ENCODE measurements at places on chromosomes 1 and 21.

GRCh38 chr1:112695276-112695675 lies 11.7 kb downstream of the RHOC start:
- DNase-seq = no peak

DNA sequence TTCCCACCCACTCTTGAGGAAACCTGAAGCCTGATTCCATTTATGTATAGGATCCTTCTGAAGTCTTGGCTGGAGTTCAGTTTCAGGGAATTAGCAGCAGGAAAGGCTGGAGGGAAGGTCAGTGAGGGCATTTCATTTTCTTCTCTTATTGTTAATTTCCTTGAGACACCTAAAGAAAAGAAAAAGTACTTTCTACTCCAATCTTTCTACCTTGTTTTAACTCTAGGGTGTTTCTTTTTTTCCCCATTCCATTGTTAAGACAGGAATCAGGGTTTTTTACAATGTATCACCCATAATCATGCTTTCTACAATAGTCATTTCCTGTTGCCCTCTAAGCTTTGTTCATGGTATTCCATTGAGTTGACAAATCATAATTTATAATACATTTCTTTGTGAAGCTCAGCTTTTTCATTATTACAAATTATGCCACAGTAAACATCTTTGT lies 27.4 kb downstream of the SNRPE start:
- no peak for DNase-seq

- DNase-seq = no peak
Observed at GRCh38 chr1:6086762-6087376, 41.2 kb downstream of the KCNAB2 start.

- no peak for DNase-seq
Observed at GRCh38 chr1:31583995-31584868, 7.9 kb downstream of the TINAGL1 start.

GRCh38 chr21:44752671-44753235 lies 41.4 kb upstream of the TSPEAR start:
- no peak for DNase-seq

GRCh38 chr1:150582371-150582770 lies 3.0 kb upstream of the MCL1 start:
- DNase-seq = no peak

DNA sequence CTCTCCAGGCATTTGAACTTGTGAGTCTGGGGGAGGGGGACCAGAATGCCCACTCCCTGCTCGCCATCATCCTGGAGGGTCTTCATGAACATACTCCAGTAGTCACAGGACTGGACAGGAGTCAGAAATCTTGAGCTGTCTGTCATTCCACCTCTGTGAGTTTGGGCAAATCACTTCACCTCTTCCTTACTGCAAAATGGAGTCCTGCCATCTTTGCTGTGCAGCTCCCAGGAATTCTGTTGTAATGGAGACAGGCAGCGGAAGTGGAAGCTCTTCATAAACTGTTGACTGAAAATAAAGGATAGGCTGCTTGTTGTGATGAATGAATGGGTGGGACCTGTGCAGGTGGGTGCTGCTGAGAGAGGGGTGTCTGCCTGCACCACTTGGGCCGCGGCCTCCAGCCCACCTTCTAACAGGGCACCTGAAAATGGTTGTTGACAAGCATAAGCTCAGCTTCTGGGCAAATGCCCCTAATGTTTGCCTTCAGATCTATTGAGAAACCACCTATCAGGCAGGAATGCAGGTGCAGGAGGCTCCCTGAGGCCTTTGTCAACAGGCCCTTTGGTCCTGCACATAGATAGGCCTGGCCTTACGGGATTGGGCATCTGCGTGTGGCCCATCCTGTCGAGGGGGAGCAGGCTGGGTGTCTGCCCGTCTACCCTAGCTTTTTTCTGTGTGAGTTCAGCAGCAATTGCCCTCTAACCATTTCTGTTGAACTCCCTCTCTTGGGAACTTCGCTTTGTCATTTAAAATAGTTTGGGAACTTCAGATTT lies 321.0 kb downstream of the RPS6KC1 start:
- DNase-seq = no peak

DNA sequence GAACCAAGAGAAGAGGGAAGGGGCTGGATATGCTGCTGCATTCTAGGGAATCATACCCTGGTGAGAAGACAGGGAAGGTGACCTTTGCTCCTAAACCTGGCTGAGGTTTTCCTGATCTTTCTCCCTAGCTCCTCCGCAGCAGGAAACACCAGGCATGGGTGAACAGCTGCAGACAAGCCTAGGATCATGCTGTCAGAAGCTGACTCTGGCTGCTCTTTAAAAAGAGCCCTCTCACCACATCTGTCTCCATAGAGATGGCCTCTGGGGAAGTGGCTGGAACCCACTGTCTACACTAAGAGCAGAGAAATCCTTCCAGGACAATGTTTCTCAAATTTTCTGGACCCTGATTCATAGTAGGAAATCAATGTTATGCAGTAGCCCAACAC lies 57.6 kb downstream of the CD34 start:
- DNase-seq = no peak

GRCh38 chr1:49102752-49103151 lies 326.1 kb upstream of the BEND5 start:
- no peak for DNase-seq

- DNase-seq = no peak
Observed at GRCh38 chr1:181476581-181476980, 6.7 kb upstream of the CACNA1E start.

GRCh38 chr21:42781150-42781970 lies 98.0 kb downstream of the WDR4 start:
- no peak for DNase-seq

- no peak for DNase-seq
Observed at GRCh38 chr1:23394181-23394580, 24.5 kb upstream of the ZNF436 start.

DNA sequence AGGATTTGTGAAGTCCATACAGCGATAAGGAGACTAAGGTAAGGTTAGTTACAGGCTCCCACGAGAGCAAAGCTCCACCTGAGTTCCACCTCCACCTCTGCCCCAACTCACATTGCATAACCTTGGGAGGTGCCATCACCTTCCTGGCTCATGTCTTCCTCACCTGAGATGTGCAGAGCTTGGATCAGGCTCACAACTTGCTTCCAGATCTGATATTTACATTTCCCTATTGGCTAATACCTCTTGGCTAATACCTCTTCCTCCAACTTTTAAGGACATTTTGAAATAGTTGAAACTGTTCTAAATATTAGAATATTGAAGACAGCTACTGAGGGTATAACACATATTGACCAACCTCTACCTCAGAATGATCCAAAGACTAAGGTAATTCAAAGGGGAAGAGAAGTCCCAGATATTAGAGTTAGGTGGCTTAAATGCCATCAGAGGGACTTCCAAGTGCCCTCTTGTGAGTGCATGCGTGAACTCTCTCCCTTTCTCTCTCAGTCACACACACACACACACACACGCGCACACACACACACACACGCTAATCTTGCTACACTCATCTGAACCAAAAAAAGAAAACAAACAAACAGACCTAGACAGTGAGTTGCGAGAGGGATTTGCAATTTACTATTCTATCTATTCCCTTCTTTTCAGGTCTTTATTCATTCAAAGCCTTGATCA lies 134.3 kb downstream of the PLPP3 start:
- no peak for DNase-seq

DNA sequence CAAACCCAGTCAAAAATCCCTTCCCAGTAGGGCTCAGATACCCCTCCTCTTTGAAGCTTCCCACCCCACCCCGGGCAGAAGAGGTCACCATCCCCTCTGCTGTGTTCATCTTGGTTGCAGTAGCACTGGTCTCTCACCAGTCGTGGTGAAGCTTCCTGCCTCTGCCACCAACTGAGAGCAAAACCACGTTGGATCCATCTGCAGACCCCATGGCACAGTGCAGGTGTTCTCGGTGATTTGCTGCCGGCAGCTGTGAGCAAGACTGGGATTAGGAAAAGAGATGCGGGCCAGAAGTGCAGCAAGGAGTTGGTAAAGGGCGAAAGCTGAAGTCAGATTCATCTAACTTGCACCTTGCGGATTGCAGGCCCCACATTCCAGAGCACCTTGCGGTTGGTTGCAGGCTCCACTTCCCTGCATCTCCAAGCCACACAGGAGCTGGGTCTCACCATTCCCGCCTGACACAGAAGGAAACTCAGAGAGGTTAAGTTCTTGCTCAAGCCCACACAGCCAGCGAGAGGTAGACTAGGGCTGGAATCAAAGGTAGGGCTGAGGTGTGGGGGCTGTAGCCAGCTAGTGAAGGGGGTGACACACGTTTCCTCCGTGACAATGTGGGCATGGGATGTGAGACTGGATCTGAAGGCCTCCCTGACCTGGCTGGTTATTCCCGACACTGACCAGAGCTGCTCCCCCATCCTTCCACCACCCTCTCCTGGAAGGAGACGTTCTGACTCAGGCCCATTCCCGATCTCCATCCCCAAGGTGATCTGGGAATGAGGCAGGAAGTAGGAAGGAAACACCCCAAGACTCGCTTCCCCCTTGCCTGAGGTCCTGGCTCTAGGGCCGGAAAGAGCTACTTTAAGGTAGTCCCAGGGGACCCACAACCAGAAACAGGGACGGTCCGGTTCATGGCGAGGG lies 3.3 kb upstream of the FAM110D start:
- no peak for DNase-seq

DNA sequence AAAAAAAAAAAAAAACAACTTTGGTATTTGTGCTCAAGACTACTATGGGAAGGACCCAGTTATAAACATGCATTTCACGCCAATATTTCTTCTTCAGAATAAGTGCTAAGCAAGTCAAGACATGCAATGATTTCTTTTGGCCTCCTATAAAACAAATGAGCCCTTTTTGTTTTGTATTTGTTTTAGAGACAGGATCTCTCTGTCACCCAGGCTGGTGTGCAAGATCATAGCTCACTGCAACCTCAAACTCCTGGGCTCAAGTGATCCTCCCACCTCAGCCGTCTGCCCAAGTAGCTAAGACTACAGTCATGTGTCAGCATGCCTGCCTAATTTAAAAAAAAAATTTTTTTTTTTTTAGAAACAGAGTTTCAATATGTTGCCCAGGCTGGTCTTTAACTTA lies 348.7 kb downstream of the PCP4 start:
- no peak for DNase-seq

GRCh38 chr1:2966449-2967328 lies 54.6 kb upstream of the ACTRT2 start:
- no peak for DNase-seq

DNA sequence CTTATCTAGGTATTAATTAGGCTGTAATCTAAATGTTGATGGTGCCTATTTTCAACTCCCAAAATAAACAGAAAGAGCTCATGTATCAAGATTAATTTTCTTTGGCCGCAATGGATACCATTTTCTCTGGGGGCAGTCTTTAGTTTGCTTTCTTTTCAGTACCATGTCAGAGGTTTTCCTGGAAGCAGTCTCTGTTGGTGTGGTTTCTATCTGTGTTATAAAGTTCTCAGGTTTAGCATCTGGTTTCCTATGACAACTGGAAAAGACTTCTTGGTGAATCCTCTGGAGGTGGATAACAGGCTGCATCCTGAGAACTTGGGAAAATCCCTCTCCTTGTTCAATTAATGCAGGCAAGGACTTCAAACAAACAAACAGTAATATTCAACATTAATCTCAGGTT lies 38.7 kb upstream of the BATF3 start:
- no peak for DNase-seq

- DNase-seq = no peak
Observed at GRCh38 chr1:175206687-175207086, 14.1 kb upstream of the KIAA0040 start.

DNA sequence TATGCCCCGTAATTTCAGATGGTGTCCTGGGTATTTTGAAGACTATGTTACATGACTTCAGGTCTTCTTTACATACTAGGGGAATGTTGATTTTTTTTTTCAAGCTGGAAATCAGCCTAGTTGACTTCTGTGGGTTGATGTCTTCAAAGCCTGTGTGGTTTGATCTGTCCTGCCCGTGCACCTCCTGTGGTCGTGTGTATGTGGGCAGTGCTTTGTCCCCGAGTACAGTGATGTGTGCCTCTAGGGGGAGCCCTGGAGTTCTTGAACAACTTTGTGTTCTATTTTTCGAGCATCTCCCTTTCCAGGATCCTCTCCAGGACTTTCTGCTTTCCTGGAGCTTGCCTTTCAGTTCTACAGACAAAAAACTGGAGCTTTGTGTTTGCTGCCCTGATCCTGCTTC lies 28.9 kb downstream of the OBSCN start:
- no peak for DNase-seq

- no peak for DNase-seq
Observed at GRCh38 chr1:112674440-112674985, at the start of gene MOV10. TSS of gene MOV10 (plus strand) at chr1:112674659. CDS start at chr1:112674913, 254 bp downstream.

DNA sequence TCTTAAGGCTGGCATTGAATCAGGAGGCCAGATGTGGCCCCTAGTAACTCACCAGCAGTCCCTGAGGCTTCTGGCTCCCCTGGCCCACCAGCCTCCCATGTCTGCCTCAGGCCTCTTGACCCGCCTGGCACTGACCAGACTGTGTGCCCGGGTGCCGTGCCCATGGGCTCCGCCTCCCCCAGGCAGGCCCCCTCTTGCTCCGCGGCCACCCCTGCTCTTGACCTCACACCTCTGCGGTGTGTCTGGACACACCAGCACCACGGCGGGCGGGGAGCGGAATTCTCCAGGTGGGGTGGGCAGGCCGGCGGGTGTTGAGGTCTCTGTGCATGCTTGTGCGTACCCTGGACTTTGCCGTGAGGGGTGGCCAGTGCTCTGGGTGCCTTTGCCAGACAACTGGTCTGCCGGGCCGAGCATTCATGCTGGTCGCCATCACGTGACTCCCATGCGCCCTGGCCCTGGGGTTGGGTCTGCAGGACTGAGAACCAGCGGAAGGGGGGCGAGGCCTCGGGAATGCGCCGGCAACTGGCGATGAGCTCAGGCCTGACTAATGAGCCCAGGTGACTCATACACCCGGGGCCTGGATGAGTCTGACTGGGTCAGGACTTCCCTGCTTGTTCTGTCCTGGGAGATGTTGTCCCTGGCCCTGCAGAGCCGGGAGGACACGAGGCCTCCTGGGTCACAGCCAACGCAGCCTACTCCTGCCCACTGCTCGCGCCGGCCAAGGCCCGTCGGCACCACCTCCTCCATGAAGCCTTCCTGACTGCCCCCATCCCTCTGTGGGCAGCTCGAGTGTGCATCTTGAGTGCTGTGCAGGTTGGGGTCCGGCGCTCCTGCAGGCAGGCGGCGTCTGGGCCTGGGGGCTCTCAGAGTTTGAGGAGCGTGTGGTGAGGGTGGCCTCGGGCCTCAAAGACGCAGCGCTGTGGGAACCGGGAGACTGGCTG lies 22.6 kb downstream of the COL18A1 start:
- no peak for DNase-seq

Data from GF-D8 (cell line).